ENCODE measurements at places on chromosomes 11 and 22.

DNA sequence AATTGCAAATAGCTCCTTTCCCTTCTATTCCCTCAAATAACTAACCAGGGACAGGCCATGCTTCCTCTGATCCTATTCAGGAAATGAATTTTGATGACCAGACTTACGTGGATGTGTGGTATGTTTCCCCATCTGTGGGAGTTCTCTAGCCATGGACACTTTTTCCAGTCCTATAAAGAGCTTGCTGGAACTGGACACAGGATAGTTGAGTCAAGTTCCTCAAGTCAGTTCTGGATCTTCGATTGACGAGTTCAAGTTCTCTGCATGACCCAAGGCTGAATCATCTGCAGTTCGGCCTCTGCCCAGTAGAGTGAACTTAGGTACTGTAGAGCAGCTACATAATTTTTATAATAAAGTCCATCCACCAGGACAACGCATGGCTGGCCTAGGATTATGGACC lies 52.7 kb upstream of the CCND1 start:
- peak; percentile 76 for DNase-seq

DNA sequence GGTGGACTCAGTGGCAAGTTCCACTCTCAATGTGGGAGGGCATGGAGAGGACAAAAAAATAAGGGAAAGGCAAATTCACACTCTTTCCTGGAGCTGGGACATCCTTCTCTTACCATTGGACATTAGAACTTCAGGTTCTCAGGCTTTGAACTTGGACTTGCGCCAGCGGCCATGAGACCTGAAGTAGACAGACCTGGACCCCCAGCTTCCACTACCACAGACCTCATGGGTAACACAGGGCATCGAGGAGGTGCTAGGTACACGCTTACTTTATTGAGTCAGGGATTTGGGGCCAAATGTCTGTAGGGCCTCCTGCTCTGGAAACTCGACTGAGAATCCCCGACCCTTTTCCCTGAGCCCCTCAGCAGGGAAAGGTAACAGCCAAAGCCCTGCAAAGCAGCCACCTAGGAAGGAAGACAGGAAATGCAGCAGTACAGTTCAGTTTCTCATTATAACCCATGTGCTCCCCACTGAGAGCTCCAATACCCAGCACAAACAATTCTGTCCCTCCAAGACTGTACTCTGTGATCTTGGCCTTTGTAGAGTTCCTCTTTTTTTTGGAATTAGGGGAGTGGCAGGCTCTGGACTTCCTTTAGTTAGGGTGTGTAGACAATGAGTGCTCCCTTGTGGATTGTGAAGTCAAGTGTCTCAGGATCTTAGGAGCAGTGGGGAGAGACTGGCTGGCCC lies 5.7 kb downstream of the CHRNA10 start:
- DNase-seq: no peak

DNA sequence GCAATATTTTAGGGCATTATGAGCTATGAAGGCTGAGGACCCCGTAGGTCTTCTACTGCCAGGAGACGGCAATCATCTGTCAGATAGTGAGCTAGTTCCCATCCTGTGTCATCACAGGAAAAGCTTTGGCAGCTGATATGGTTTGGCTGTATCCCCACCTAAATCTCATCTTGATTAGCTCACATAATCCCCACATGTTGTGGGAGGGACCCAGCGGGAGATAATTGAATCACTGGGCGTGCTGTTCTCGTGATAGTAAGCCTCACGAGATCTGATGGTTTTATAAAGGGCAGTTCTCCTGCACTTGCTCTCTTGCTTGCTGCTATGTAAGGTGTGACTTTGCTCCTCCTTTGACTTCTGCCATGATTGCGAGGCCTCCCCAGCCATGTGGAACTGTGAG lies 18.1 kb downstream of the CSRP3 start:
- no peak for DNase-seq

DNA sequence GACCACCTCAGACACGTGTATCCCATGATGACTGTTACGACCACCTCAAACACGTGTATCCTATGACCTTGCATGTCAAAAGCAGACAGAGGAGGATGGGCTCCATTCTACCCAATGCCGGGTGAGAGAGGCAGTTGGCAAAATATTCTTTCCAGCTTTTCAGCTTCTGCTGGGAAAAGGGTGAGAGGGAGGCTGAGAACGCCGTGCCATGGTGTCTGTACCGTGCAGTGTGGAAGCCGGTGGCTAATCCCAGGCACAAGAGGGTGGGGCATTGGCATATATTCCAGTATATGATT lies 1478.4 kb downstream of the TBC1D22A start:
- no peak for DNase-seq

DNA sequence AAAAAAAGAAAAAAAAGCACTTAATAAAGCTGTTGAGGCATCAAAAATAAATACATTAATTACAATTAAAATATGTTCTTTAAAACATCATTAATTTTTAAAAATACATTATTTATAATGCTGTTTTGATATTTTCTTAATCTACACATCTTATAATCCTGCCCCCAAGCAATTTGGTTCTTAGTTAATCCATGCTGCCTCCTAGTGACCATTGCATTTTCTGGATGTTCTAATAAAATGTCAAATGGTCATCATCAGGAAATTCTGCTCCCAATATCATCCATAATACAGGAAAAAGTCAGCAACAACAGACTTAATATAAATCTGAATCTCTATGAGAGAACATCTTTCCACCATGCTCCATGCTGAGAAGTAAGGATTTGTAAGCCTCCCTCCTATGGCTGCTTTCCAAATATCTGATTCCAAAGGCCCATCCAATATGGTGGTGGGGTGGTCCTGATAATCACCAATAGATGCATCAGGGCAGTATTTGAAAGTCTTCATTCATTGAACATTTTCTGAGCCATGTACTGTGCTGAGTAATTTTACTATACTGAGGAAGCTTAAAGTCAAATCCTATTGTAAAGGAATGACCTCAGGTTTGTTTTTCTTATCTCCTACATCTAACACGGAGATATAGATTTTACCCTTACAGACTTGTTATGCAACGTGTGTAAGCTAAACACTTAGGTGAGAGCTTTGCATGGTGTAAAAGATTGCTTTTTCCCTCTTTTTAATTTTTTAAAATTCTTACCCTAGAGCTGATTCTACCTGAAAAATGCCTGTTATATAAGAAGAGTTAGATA lies 124.7 kb upstream of the BMAL1 start:
- peak; percentile 59 for DNase-seq

- DNase-seq: no peak
These were observed 546.2 kb downstream of the TMEM135 start for GRCh38 chr11:87583931-87584330.

GRCh38 chr22:20931126-20931654 lies 14.0 kb downstream of the CRKL start:
- no peak for DNase-seq

GRCh38 chr11:72876147-72876546 lies 61.9 kb downstream of the ATG16L2 start:
- DNase-seq: no peak

GRCh38 chr11:105466582-105467228 lies 143.2 kb upstream of the GRIA4 start:
- DNase-seq: no peak

DNA sequence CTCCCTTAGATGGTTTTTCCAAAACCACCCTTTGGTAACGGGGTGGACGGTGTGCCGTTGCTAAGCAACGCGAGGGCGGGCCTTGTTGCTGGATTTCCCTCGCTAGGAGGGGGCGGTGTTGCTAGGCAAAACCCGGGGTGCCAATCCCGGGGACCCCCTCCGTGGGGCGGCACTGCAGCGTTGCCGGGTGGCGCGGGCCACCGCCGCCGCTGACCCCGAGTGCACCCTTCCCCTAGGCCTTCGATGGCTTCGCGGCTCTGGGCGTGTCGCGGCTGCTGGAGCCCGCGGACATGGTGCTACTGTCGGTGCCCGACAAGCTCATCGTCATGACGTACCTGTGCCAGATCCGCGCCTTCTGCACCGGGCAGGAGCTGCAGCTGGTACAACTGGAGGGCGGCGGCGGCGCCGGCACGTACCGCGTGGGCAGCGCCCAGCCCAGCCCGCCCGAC lies 8.9 kb downstream of the EHBP1L1 start:
- DNase-seq: no peak

- peak; percentile 24 for DNase-seq
These were observed 7.4 kb upstream of the CLPB start for GRCh38 chr11:72441752-72442207.

DNA sequence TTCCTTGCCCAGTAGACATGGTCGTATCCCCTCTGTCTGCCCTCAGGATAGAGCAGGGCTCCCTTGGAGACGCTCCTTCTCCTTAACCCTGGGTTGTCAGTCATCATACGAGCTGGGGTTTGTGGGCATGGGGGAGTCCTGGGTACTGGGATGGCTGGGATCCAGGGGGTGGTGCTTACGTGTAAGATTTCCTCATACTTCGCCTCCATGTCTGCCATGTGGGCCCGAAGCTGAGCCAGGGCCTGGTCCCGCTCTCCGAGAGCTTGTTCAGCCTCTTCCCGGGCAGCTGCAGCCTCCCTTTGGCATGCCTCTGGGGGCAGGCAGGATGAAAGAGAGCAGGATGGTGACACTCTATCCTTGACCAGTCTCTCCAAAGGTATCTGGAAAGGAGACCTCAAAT lies 5.3 kb downstream of the NHERF4 start:
- DNase-seq: no peak

GRCh38 chr11:69582756-69583467 lies 58.0 kb upstream of the CCND1 start:
- no peak for DNase-seq

GRCh38 chr11:27171376-27171958 lies 130.9 kb downstream of the BBOX1 start:
- no peak for DNase-seq

GRCh38 chr11:119403021-119403420 lies 20.0 kb downstream of the THY1 start:
- DNase-seq: peak; percentile 43

DNA sequence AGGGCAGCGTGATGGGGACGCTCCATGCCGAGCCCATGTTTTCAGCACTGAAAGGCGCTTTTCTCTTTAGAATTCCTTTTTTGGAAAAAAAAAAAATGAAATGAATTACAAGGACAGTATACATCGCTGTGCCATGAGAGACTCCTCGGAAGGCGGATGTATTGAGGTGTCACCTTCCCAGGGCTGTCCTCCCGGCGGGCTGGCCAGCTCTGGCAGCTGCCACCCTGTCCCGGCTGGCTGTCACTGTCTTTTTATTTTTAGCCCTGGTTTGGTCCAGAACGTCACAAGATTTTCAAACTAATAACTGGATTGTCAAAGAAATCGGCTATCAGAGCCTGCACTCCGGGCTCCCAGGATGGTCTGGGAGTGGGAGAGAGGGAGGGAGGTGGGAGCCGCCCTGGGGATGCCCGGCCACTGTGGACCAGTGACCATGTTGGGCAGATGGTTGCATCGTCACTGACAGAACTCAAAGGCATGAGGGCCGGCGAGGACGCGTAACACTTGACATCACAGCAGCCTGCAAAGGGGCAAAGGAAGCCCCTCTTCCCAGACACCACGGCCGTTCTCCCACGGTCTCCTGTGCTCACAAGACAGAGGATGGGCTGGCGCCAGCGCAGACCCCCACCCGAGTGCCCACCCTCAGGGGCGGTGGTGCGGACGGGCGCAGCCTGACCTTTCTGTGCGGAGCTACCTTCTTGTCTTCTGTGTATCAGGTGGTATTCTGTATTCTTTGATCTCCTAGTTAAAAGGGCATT lies 392.9 kb downstream of the TBC1D22A start:
- no peak for DNase-seq

- DNase-seq: peak; percentile 82
These were observed 51.9 kb upstream of the CLMP start for GRCh38 chr11:123246749-123247495.

DNA sequence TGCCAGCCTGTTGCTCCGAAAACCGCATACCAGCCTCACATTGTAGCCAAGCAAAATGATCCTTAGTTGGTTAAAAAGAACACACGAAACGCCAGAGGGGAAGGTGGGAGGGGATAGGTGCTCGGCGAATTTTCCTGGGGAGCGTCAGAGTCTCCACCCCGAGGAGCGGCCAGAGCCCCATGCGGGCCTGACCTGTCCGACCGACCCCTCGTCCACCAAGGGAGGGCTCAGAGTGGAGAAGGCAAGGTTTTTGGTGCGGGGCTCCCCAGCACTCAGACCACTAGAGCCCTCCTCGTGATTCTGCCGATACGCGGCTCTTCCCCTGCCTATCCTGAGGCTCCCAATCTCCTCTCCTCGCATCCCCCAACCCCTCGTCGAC lies 39.6 kb downstream of the DIXDC1 start:
- peak; percentile 31 for DNase-seq

GRCh38 chr11:113240790-113241635 lies 73.4 kb upstream of the TTC12 start:
- DNase-seq: peak; percentile 21

- DNase-seq: no peak
These were observed 339.0 kb downstream of the TBC1D22A start for GRCh38 chr22:47101321-47101885.

DNA sequence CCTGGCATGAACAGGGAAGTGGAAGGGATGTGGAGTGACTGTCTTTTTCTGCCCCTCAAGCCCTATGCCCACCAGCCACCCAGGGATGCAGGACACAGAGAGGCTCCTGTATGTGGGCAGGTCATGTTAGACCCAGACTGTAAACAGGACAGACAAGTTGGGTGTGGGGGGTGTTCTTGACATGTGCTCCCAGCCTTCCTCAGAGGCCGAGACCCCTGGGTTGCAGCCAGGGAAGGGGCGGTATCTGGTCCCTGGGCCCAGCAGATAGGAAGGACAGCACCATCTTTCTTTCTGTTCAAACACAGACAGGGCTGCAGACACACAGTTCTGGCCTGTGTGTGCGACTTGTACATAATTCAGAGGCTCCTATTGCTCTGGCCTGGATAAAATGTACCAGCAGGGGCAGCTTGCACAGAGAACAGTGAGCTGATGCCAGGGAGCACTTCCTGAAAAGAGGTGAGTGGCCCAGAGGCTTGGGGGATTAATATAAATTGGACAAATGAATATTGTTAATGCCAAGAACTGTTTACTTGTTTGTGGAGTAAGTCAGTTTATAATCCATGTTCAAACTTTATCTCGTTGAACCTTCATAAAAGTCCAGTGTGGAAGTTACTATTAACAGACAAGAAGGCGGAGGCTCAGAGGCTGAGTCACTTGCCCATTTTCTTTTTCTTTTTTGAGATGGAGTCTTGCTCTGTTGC lies 16.6 kb downstream of the GDPD5 start:
- no peak for DNase-seq

GRCh38 chr11:2683806-2684205 lies 16.0 kb downstream of the KCNQ1OT1 start:
- DNase-seq: no peak

DNA sequence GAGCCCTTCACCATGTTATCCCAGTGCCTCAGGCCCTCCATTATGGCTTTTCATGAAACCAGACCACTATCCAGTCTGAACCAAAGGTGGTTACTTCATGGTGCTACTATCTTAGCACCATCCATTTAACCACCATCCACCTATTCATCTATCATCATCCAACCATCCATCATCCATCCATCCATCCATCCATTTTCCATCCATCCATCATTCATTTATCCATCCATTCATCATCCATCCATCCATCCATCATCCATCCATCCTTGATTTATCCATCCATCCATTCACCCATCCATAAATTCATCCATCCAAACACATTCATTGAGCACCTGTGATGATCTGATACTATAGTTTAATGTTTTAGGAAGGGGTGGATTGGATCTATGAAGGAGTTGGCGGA lies 93.5 kb downstream of the CCDC81 start:
- DNase-seq: no peak

GRCh38 chr11:94803491-94803890 lies 35.3 kb downstream of the AMOTL1 start:
- no peak for DNase-seq

- DNase-seq: no peak
These were observed 121.8 kb upstream of the C11orf87 start for GRCh38 chr11:109300211-109300610.

- no peak for DNase-seq
These were observed 47.2 kb upstream of the ADA2 start for GRCh38 chr22:17266251-17266971.

Data from AG08395 (cell line).